ENCODE measurements at places on chromosomes 16 and 17.
A peak's percentile ranks its signal among the peaks of the same experiment; 100 is the strongest.

DNA sequence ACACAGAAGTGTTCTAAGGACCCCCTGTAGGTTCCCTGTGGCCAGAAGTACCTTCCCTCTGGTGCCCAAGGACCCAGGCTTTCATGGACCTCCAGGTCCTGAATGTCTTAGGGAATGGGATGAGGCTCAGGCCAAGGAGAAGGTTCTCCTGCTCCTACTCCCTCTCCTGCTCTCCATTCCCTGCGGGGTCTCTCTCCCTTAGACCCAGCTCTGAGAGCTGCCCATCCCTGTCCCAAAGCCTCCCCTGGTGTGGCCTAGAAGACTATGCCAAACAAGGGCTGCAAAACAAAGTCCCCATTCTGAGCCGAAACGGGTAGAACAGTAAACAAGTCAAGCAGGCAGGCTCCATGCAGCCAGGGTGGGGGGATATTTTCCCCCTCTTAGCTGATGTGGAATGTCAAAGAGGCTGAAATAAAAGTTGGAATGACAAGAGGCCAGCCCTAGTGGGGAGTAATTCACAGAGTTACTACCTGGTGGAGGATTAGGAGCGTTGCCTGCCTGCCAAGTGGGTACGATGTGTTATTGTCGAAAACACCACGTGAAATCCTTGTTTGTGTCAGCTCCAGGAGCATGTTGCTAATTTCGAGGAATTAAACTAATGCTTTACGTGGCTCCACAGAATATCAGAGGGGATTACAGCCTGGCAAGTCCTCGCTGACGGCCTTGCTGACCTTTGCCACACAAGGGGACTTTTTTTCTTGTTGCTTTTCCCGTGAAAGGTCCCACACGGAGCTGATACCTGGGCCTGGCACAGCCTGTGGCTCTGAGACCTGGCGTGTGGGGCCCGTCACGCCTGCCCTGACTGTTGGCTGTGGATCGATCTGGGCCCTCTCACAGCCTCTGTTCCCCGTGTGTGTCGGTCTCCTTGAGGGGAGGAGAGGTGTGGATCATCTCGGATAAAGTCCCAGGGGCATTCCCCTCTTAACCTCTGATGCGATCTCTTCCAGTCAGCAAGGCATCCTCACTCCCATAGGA lies 2.9 kb downstream of the WFIKKN2 start:
- DNase-seq, result no peak

DNA sequence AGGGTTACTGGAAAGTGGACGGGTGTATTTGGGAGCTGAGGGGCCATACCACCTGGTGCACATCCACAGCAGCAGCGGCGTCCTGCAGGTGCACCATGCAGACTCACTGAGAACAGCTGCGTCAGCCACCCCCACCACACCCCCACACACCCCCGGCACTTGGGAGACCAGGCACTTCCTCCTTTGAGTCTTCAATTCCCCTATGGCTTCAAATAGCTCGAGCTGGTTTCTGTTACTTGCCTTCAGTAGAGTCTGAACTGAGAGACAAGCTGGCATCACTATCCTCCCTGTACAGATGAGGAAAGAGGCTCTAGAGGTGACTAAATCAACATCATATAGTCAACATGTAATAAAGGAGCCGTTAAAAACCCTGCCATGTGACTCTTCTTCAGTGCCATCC lies 15.4 kb downstream of the CUEDC1 start:
- DNase-seq, result no peak

DNA sequence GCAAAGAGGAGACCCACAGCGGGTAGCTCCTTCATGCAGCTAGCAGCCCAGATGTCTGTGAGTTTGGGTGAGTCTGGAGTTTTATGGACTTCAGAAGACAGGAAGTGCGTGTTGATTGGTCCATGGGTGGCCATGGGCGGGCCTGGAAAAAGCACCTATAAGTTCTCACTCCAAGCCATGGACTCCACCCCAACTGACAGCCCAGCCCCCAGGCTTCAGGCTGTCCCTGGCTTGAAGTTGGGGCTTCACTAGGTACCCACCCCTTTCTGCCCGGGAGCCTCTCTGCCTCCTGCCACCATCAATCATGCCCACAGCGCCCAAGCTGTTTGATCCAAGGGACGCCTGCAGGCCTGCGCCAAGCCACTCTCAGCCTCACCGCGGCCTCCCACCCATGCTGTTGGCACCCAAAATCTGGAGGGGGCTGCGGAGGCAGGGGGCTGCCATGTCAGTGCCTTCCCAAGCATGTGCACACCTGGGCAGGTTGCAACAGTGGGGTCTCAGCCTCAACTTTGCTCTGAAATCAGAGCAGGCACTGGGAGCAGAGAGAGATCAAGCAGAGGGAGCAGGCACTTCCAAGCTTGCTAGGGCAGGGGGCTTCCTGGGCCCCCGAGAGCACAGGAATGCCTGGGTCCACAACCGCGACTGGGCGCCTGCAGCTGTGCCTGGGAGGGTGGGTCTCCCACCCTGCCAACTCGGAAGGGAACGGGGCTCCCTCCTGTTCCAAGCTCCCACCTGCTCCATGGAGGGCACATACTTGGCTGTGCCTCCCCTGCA lies 1503.7 kb downstream of the CDH11 start:
- DNase-seq, result peak; percentile 85

DNA sequence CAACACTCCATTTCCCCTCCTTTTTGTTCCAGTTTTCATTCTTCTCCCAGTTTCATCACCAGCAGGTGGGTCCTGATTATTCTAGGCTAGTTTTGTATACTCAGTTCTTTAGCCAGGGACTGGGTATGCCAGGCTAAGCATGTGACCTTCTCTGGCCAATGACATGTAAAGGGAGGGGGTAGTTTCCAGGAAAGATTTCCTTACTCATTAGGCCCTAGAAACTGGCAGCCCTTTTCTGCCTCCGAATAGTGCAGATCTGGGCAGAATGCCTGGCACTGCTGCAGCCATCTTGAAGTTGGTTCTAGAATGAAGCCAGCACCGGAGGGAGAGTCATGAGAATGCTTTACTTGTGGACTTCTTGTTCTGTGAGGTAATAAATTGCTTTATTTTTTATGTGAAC lies 126.9 kb upstream of the AXIN2 start:
- DNase-seq, result no peak

DNA sequence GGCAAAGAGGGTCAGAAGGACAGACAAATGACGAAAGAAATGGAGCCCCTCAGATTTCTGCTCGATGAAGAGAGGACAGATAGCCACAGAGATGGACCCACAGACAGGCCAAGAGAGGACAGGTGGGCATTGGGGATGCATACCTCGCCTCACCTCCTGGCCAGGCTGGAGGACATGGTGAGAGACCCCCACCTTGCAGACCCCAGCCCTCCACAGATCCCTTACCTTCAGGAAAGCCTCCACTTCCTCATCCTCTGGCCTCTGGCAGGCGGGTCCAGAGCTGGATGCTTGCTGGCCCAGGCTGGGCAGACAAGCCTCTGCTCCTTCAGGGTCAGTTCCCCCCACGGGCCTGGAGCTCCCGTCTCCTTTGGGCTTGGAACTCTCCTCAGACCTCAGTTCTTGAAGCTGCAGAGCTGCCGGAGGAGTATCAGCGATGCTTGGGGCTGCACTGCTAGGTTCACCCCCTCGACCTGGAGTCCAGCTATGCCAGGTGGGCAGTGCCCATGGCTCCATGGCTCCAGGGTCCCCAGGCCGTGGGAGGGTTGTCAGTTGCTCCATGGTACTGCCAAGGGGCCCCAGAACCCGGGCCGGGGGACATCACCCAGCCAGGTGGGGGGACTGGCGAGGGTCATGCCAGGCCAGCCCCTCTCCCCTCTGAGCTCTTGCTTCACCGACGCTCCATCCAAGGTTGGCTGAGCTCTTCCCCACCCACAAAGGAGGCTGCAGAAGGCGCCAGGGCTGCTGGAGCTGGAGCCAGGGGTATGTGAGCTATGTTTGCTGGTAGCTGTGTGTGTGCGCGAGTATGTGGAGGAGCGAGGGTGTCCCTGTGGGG lies 1.0 kb downstream of the TSPOAP1 start:
- no peak for DNase-seq

GRCh38 chr17:27631411-27631760 lies 398 bp downstream of the LGALS9 start:
- DNase-seq, result no peak

- no peak for DNase-seq
Measured at GRCh38 chr16:57760357-57761160, 25.0 kb downstream of the KATNB1 start.

DNA sequence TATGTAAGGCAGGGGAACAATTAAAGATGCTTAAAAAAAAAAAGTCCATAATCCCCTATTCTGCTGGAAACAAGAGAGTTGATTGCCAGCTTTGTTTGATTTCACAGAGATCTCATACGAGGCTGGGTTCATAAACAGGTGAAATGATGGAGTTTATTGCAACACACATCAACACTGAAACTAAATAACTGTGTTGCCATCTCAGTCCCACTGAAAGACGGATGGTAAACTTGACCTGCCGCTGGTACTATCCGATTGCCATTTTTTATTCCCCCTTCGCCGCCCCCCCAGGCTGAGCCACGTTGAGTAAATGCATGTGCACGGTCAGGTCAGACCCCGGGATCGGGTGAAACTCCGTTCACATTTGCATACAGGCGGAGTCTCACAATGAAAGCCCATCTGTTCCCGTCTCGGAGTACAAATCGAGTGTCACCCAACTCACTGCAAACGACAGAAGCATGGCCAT lies 119.2 kb downstream of the SKAP1 start:
- peak; percentile 40 for DNase-seq

DNA sequence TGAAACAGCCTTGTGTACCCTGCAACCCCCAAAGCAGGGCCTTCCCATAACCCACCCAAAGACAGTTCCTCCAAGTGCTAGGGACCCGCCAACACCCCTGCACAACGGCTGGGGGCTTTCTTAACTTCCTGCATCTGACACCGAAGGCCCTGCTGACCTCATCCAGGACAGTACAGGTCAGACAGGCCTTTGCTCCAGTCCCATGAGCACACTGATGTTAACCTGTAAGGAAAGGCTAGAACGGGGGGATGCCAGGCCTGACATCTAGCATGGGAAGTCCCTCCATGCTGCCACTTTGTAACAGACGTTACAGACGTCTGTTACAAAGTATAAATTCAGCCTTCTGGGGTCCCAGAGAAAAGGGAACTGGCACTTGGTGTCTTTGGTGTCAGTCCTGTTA lies 369.1 kb downstream of the CPPED1 start:
- DNase-seq, result no peak

GRCh38 chr17:73465953-73466230 lies 154.1 kb upstream of the CDC42EP4 start:
- DNase-seq, result no peak

- no peak for DNase-seq
Measured at GRCh38 chr16:5504064-5504781, 406.6 kb upstream of the EEF2KMT start.

- DNase-seq, result no peak
Measured at GRCh38 chr16:85491798-85492294, 121.3 kb upstream of the GSE1 start.

GRCh38 chr17:38569701-38570512 lies 35.8 kb downstream of the SRCIN1 start:
- DNase-seq, result no peak

GRCh38 chr17:80430446-80431245 lies 15.7 kb downstream of the ENDOV start:
- no peak for DNase-seq

- no peak for DNase-seq
Measured at GRCh38 chr16:1180549-1181403, 27.9 kb downstream of the CACNA1H start.

GRCh38 chr17:4412933-4413831 lies 20.6 kb upstream of the SPNS3 start:
- DNase-seq, result peak; percentile 87

GRCh38 chr17:42536048-42536371 lies at the start of gene NAGLU:
NAGLU (plus strand) TSS chr17:42536241; CDS start chr17:42536273, 32 bp downstream.
- peak; percentile 91 for DNase-seq

- no peak for DNase-seq
Measured at GRCh38 chr16:80372341-80372740, 168.5 kb upstream of the DYNLRB2 start.

DNA sequence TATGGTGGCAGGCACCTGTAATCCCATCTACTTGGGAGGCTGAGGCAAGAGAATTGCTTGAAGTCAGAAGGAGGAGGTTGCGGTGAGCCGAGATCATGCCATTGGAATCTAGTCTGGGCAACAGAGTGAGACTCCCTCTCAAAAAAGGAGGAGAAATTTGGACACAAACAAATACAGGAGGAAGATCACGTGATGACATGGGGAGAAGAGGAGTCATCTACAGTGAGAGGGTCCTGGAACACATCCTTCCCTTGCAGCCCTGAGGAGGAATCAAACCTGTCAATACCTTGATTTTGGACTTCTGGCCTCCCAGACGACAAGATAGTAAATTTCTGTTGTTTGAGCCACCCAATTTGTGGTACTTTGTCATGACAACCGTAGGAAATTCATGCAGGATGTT lies 671.9 kb upstream of the EEF2KMT start:
- no peak for DNase-seq

Measured in ACHN (cell line).